ENCODE measurements at places on chromosomes 1 and 21.

DNA sequence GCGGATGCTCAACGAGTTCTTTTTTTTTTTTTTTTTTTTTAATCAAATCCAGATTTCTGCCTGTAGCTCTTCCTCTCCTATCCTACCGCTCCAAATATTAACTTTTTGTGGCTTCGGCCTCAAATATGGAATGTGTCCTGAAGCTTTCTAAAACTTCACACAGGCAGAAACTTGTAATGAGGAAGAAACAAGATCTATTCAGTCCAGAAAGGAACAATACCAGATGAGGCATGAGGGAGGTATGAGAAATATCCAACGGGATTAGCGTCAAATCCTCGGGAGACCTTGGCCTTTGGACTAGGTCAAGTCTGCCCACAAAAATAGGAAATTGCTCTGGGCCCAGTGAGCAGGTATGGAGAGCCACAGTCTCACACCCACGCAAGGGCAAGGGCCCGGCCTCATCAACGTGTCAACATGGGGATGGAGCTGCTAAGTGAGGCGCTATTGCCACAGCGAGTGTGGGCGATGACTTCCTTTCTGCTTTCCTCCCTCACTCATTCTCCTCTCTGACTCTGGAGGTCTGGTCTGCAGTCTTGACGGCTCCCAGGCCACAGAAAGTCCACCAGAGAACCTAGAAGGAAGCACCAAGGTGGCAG lies 66.6 kb downstream of the BCAR3 start:
- DNase-seq, result no peak

DNA sequence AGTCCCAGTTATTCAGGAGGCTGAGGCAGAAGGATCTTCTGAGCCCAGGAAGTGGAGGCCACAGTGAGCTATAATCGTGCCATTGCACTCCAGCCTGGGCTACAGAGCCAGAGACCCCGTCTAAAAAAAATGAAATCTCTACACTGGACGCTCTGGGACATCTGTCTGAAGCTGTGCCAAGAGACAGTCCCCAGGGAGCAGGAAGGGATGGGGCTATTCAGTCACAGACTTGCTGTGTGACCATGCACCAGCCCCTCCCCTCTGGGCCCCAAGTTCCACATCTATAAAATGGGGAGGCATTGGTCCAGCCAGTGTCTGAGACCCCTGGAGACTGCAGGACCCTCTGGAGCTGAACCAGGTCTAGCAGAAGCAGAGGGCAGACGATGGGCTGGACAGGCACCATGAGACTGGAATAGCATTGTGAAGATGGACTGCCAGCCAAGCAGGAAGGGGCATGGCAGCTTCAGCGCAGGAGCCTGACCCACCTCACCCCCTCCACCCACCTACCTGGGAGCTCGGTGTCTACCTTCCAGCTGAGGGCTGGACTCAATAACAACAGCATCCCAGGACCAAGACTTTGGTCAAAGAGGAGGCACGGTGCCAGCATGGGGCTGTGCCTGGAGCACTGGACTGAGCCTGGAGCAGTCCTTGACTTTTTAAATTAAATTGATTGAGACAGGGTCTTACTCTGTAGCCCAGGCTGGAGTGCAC lies 1.4 kb downstream of the TMEM54 start:
- no peak for DNase-seq

DNA sequence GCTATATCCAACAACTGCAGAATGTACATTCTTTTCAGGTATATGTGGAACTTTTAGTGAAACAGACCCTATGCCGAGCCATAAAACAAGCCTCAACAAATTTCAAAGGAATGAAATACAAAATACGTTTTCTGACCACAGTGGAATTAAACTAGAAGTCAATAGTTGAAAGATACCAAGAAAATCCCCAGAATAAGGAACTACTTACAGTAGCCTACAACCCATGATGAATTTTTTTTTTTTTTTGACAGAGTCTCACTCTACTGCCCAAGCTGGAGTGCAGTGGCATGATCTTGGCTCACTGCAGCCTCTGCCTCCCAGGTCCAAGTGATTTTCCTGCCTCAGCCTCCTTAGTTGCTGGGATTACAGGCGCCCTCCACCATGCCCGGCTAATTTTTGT lies 83.4 kb downstream of the RUNX3 start:
- no peak for DNase-seq

GRCh38 chr1:243890576-243890975 lies 40.5 kb upstream of the AKT3 start:
- DNase-seq, result no peak

- no peak for DNase-seq
Observed at GRCh38 chr1:95547005-95547404, 313.0 kb downstream of the RWDD3 start.

DNA sequence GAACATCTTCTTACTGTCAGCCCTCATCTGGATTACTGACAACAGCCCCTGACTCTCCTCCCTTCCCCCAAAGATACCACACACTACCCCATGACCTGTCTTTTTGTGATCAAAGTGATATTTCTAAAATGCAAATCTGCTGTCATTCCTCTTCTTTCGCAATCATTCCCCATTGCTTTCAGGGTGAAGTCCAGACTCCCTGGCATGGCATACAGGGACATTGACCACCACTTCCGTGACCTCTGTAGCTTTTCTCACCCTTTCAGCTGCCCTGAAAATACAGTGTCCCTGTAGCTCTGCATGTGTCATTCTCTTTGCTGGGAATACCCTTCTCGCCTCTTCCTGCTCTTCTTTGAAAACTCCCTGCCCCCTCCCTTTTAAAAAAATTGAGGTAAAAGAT lies 4.1 kb downstream of the SERINC2 start:
- no peak for DNase-seq

DNA sequence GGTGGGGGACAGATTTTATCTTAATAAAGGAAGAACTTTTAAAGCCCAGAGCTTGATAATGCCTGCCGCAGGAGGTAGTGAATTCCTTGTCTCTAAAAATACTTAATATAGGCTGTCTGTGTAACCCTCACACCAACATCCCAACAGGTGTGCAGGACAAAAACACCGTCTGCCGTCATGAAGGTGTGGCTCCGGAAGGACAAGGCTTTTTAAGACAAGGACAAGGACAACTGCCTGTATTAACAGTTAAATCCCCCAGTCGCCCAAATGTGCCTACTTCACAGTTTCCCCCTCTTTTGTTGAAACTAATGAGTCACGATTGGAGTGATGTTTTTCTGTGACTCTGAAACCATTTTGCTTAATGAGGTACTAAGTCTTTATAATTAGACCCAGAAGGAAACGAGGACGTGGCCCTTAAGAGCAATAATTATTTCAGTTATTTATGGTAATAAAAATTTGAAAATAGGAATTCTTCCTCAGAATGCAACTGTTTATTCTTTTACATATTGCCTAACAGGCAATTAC lies 27.3 kb upstream of the SPATA6 start:
- no peak for DNase-seq

DNA sequence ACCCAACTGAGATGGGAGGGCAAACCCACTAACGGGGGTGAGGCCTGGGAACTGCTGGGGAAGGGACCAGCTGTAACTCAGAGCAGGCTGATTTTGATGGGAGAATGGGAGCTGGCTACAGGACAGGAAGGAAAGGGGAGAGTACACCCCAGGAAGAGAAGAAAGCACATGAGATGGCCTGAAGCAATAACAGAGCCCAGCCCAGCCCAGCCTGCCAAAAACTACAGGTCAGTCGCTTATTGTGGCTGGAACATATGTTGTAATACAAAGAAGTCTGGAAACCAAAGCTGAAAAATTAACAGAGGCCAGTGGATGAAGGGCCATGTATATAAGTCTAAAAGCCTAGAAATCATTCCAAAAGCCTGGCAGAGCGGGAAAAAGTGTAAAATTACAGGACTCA lies 1.6 kb downstream of the ITLN2 start:
- no peak for DNase-seq

GRCh38 chr1:85061711-85062424 lies 13.6 kb upstream of the MCOLN3 start:
- peak; percentile 27 for DNase-seq

GRCh38 chr1:159077120-159077961 lies 775 bp upstream of the AIM2 start:
- peak; percentile 93 for DNase-seq

GRCh38 chr1:196393742-196394141 lies 214.5 kb downstream of the KCNT2 start:
- DNase-seq, result no peak

DNA sequence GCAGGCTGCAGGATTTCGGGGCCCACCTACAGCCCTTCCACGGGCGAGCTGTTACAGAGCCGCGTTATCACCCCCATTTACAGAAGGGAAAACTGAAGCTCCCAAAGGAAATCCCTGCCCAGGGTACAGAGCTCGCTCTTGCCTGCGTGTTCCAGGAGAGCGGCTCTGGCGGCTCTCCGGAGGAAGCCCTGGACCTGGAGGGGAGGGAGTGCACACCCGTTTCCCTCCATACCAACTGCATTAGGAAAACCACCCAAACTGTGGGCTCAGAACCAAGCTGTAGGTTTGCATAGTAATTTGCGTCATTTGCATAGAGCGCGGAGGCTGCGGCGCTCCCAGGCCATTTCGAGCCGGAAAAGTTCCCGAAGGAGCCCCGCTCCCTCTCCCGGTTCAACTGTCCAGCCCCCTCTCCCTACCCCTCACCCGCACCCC lies 24.7 kb upstream of the ADGRB2 start:
- DNase-seq, result no peak

GRCh38 chr21:32207406-32207716 lies 71.5 kb downstream of the MIS18A start:
- DNase-seq, result no peak

- DNase-seq, result no peak
Observed at GRCh38 chr1:66370462-66370971, 163.4 kb upstream of the SGIP1 start.

- DNase-seq, result no peak
Observed at GRCh38 chr1:40630488-40631223, 34.8 kb downstream of the RIMS3 start.

DNA sequence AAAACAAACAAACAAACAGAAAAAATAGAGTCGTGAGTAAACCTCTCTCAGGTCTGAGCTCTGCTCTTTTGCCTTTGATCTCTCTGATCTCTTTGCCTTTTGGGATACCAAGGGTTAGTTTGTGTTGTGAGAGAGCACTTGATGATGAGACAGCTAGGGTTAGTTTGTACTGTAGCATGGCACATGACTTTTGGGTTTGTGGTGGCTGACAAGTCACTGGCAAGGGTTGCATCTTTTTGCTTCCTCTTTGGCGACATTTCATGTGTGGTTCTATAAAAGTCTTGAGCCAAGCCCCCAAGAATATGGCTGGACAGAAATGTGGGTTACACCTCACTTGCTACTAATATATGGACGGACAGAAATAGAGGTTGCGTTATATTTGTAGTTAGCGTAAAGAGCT lies 60.5 kb downstream of the TESK2 start:
- no peak for DNase-seq

Data from stimulated activated CD8-positive, alpha-beta memory T cell treated with anti-CD3 and anti-CD28 coated beads, Interleukin-15, amount 100 ng/mL, for 24 hours (primary cell).